ENCODE measurements at places on chromosomes 12 and 14. TPM values are rescaled to one million over a fixed set of nuclear protein-coding genes. Genes with fewer than 3 reads are reported as not detected.

The GNB3 gene
- not detected for total RNA-seq

The RNASE3 gene
- total RNA-seq, result not detected

The LPAR5 gene
- 0.17 TPM for total RNA-seq

The CTSG gene
- total RNA-seq, result not detected

The NANOG gene
- not detected for total RNA-seq

The BMP4 gene
- 1.2 TPM for total RNA-seq

The HSPB8 gene
- total RNA-seq, result 125 TPM

The OR4E2 gene
- total RNA-seq, result not detected

The HOTAIR gene
- not detected for total RNA-seq

The DIO2 gene
- total RNA-seq, result under 0.01 TPM

The KLHL33 gene
- total RNA-seq, result not detected

The TAS2R8 gene
- total RNA-seq, result not detected

The TBX3 gene
- 2.8 TPM for total RNA-seq

The CCDC184 gene
- 0.40 TPM for total RNA-seq

The SMIM41 gene
- total RNA-seq, result 0.15 TPM

The LRR1 gene
- 7.4 TPM for total RNA-seq

The ANO4 gene
- total RNA-seq, result 2.1 TPM

The CIROP gene
- total RNA-seq, result not detected

The SLCO1B1 gene
- total RNA-seq, result not detected

The TPPP2 gene
- total RNA-seq, result not detected

The PLCZ1 gene
- total RNA-seq, result 0.69 TPM

The ACOT4 gene
- total RNA-seq, result 2.7 TPM

The KRT5 gene
- total RNA-seq, result 10.2 TPM

The AQP2 gene
- total RNA-seq, result 0.30 TPM

The KRT7 gene
- 124 TPM for total RNA-seq

The KLRK1 gene
- total RNA-seq, result not detected

The USP44 gene
- 7.2 TPM for total RNA-seq

The AP4S1 gene
- 4.0 TPM for total RNA-seq

The KRT74 gene
- not detected for total RNA-seq

The RTN1 gene
- total RNA-seq, result 0.05 TPM

The SMOC1 gene
- 0.10 TPM for total RNA-seq

The TMTC1 gene
- total RNA-seq, result 0.52 TPM

The MYO1H gene
- total RNA-seq, result not detected

The GPR84 gene
- not detected for total RNA-seq
